ENCODE measurements at places on chromosomes 2 and 18.

GRCh38 chr18:24271381-24272228, 126.0 kb downstream of the OSBPL1A start:
- H3K4me3 ChIP-seq: no peak overlapping the region
- no peaks in the 10 kb centered on the region for H3K27me3 ChIP-seq
- H3K36me3 ChIP-seq: no peaks in the 10 kb centered on the region
- DNase-seq: no peak
- H3K27ac ChIP-seq: no peak overlapping the region
- H3K4me1 ChIP-seq: no peaks in the 10 kb centered on the region

- H3K4me3 ChIP-seq: no peak overlapping the region
- no peak overlapping the region for H3K27ac ChIP-seq
- H3K27me3 ChIP-seq: no peaks in the 10 kb centered on the region
Observed at GRCh38 chr2:134224005-134224404, 29.9 kb upstream of the MGAT5 start.

DNA sequence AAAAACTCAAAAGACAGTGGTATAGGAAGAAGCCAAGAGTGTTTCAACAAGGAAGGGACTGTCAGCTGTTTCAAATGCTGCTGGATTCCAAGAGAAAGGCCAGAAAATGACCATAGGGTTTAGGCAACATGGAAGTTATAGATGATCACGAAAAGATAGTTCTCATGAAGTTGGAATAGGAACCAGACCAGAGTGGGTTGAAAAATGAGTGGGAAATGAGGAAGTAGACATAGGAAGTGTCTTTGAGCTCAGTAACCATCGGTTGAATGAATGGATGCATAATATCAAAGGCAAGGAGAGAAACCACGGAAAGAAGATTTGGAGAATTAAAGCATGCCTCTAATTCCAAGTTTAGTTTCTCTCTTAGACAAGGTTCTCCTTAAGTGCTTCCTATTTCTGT, 1.3 kb downstream of the NCAPH start:
- H3K4me1 ChIP-seq: peaks cover 20% of the 10 kb centered on the region
- DNase-seq: no peak
- H3K27ac ChIP-seq: peak overlapping the region; percentile 74
- H3K27me3 ChIP-seq: no peaks in the 10 kb centered on the region
- H3K4me3 ChIP-seq: peak overlapping the region; percentile 85

GRCh38 chr18:70029163-70029562, 81.5 kb upstream of the CD226 start:
- peaks cover 5% of the 10 kb centered on the region for H3K36me3 ChIP-seq
- no peak for DNase-seq
- H3K27ac ChIP-seq: no peak overlapping the region
- no peak overlapping the region for H3K4me3 ChIP-seq
- H3K4me1 ChIP-seq: peaks cover 3% of the 10 kb centered on the region
- no peaks in the 10 kb centered on the region for H3K27me3 ChIP-seq

DNA sequence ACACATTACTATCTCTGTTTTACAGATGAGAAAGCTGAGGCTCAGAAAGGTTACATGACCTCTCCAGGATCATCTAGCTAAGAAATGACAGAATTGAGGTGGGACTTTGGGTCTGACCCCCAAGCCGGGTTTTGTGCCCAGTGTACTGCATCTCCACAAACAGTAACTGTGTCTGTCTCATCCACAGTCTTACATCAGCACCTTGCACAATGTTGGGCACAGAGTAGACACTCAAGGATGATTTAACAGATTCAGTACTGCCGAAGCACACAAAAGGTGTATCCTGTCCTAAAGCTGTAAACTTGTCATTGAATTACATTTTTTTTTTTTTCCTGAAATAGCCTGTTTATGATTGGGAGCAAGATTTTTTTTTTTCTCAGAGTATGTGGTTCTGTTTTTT, 84.8 kb downstream of the ADCYAP1 start:
- no peaks in the 10 kb centered on the region for H3K36me3 ChIP-seq
- H3K27ac ChIP-seq: no peak overlapping the region
- no peaks in the 10 kb centered on the region for H3K4me1 ChIP-seq
- no peaks in the 10 kb centered on the region for H3K27me3 ChIP-seq

- DNase-seq: no peak
- no peaks in the 10 kb centered on the region for H3K27me3 ChIP-seq
- H3K27ac ChIP-seq: no peak overlapping the region
- H3K36me3 ChIP-seq: peaks cover 67% of the 10 kb centered on the region
- H3K4me1 ChIP-seq: peaks cover 5% of the 10 kb centered on the region
Observed at GRCh38 chr18:36141576-36141975, 11.9 kb downstream of the ELP2 start.

DNA sequence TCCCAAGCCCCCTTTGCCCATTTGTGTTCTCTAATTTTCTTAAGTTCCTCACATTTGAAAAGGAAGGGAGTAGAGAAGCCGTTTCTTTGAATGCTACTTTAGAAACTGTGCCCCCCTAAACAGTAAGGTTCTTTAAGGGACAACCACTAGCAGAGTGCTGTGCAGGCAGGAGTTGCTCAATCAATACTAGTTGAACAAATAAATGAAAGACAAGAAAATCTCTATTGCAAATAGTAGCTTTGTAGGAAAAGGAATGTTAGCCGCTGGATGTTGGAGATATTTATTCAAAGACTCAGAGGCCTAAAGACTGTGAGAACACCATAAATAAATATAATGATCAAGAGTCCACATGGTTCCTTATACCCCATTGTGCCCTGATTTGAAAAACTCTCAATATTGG, 119.8 kb upstream of the SMAD7 start:
- H3K4me1 ChIP-seq: no peaks in the 10 kb centered on the region
- no peaks in the 10 kb centered on the region for H3K36me3 ChIP-seq
- DNase-seq: no peak
- no peak overlapping the region for H3K4me3 ChIP-seq

GRCh38 chr2:238956676-238957075, 108.8 kb downstream of the TWIST2 start:
- H3K4me1 ChIP-seq: no peaks in the 10 kb centered on the region
- H3K36me3 ChIP-seq: no peaks in the 10 kb centered on the region
- no peak for DNase-seq
- H3K27ac ChIP-seq: no peak overlapping the region
- no peaks in the 10 kb centered on the region for H3K27me3 ChIP-seq
- H3K4me3 ChIP-seq: no peak overlapping the region

DNA sequence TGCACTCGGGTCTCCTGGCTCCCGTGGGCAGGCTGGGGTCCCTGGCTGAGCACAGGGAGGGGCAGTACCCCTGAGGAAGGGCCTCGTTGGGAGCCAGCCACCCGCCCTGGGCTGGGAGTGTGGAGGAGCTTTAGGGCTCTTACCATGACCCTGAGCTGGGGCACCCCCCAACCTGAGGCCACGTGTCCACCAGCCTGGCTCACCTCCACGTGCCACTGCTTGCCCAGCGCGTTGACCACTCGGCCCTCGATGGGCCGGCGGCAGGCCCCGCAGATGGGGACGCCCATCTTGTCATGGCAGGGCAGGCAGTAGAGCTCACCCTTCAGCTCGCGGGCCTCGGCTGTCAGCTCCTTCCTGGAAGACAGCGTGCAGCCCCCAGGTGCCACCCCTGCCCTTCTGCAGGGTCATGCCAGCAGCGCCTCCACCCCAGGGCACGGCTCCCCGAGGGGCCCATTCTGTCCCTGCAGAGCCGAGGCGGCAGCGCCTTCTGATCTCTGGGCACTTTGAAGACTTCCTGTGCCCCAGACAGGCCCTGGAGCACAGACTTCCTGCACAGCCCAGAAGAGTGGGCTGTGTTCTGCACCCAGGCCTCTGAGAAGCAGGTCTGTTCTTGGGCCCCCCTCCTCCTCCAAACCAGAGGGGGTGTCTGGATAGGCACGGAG, 4.0 kb upstream of the GPR17 start:
- DNase-seq: peak; percentile 48
- H3K4me3 ChIP-seq: no peak overlapping the region
- H3K36me3 ChIP-seq: no peaks in the 10 kb centered on the region
- H3K27me3 ChIP-seq: no peaks in the 10 kb centered on the region
- H3K4me1 ChIP-seq: peaks cover 42% of the 10 kb centered on the region

- no peaks in the 10 kb centered on the region for H3K36me3 ChIP-seq
- H3K4me3 ChIP-seq: no peak overlapping the region
- DNase-seq: peak; percentile 81
- H3K27me3 ChIP-seq: no peaks in the 10 kb centered on the region
- H3K27ac ChIP-seq: no peak overlapping the region
- no peaks in the 10 kb centered on the region for H3K4me1 ChIP-seq
Observed at GRCh38 chr2:157194097-157194688, 63.3 kb upstream of the GALNT5 start.

- H3K27me3 ChIP-seq: no peaks in the 10 kb centered on the region
- no peaks in the 10 kb centered on the region for H3K36me3 ChIP-seq
- H3K4me3 ChIP-seq: no peak overlapping the region
Observed at GRCh38 chr2:96907115-96908041, 37.5 kb upstream of the SEMA4C start.

DNA sequence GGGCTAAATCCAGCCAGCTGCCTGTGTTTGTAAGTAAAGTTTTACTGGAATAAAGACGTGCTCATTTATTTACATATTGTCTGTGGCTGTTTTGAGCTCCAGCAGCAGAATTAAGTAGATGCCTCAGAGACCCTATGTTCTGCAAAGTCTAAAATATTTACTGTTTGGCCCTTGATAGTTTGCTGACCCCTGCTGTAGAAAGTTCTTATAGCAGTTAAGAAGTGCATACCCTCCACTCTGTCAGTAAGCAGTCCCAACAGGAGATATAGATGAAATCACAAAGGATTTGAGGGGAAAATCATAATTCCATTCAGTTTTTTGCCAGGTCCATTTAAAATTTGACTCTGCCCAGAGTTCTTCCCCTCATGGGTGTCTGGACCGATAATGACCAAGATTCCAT, 50.1 kb upstream of the ITM2C start:
- no peak overlapping the region for H3K27ac ChIP-seq
- H3K36me3 ChIP-seq: peaks cover 16% of the 10 kb centered on the region
- no peaks in the 10 kb centered on the region for H3K4me1 ChIP-seq
